Activated T-helper 2 cell treated with anti-CD3 and anti-CD28 coated beads, Interferon-gamma antibody, Interleukin-2, Interleukin-4, amounts not matched to agents 10 μg/mL and 5 μg/mL and 100 μg/mL, durations not matched to agents 14 hours and 24 hours and 36 hours (primary cell): ENCODE measurements at places on chromosomes 3 and 15.

DNA sequence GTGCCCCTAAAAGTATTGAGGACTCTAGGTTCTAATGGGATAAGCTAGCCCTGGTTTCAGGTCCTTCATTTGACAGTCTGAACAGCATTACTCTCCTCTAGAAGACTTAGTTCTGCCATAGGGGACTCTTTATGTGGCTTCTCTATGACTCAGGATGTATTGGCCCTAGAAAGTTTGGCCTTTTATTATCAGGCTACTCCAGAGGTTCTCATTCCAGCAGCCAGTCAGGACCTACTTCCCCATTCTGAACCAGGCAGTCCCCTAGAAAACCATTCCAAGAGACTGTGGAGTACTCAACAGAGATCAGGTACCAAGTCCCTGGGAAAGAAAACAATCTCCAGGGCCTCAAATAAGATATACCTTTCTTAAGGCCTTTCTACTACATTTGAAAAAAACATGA is 157.9 kb upstream of the TSPAN3 start:
- no peaks in the 10 kb centered on the region for H3K36me3 ChIP-seq
- H3K4me1 ChIP-seq = peaks cover 24% of the 10 kb centered on the region
- H3K27ac ChIP-seq = no peak overlapping the region
- H3K4me3 ChIP-seq = no peak overlapping the region
- no peaks in the 10 kb centered on the region for H3K27me3 ChIP-seq
- no peak for DNase-seq

DNA sequence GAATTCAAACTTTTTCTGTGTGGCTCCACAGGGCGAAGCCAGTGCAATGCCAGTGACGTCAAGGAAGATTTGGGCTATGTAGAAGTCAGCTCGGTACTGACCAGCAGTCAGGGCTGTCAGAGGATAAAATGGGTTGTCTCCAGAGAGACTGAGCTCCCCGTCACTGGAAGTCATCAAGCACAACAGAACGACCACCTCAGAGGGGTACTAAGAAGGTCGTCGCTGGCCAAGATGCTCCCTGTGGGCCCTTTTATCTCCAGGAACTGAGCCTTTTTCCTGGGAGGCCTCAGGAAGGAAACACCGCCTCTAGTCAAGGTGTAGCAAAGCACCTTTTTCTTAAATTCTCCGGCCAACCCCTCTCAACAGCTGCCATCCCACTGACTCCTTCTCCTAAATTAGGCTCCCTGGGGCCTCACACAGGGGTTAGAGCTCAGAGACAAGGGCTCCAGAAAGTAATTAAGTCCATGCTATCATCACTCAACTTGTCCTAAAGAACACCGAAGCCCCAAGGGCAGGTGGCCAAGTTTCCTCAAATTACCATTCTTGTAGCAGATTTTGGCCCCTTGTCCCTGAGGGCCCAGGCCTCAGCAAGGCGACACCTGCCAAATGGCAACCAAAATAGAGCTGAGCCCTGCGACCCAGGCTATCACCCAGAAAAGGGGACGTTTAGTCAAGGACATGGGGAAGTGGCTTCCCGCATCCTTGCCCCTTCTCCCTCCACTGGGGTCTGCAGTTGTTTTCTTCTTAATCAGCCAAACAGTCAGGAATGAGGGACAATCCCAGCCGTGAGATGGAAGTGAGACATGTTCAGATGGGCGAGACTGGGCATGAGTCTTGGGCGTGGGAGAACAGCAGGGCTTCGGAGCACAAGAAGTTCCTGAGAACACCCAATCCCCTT is 48.0 kb downstream of the SSUH2 start:
- H3K27me3 ChIP-seq = no peaks in the 10 kb centered on the region
- H3K36me3 ChIP-seq = no peaks in the 10 kb centered on the region
- H3K4me3 ChIP-seq = no peak overlapping the region

GRCh38 chr3:31377045-31377642 is 155.6 kb upstream of the STT3B start:
- no peaks in the 10 kb centered on the region for H3K36me3 ChIP-seq
- no peak for DNase-seq
- no peak overlapping the region for H3K27ac ChIP-seq
- H3K4me3 ChIP-seq = no peak overlapping the region
- H3K27me3 ChIP-seq = peaks cover 5% of the 10 kb centered on the region
- H3K4me1 ChIP-seq = peaks cover 3% of the 10 kb centered on the region

DNA sequence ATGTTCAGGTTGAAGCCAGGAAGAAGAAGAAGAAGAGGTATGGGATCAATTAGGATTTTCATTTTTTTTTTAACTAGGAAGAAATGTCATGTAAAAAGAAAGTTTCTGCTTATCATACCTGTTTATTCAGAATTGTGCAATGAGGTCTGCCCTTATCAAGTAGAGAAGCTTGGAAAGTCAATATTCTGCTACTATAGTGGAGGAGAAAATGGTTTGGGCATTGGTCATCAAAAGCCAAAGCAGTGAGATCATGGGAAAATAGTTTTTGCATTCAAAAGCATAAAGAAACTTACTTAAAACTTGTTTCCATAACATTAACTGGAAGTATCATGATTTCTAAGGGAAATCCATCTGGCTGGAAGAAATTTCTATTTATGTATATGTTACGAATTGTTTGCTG is 1239.2 kb downstream of the NSUN3 start:
- DNase-seq = no peak
- no peaks in the 10 kb centered on the region for H3K4me1 ChIP-seq
- no peak overlapping the region for H3K27ac ChIP-seq
- no peaks in the 10 kb centered on the region for H3K27me3 ChIP-seq
- H3K4me3 ChIP-seq = no peak overlapping the region

DNA sequence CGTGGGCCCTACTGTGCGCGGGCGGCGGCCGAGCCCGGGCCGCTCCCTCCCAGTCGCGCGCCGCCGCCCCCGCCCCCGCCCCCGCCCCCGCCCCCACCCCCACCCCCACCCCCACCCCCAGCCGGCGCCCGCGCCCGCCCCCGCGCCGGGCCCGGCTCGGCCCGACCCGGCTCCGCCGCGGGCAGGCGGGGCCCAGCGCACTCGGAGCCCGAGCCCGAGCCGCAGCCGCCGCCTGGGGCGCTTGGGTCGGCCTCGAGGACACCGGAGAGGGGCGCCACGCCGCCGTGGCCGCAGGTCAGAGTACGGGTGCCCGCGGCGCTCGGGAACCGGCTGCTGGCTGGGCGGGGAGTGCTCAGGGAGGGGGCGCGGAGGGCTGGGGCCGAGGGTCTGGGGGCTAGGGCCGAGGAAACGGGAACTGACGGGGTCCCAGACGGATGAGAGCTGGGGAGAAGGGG is 1.1 kb upstream of the PPARG start:
- peaks cover 33% of the 10 kb centered on the region for H3K27me3 ChIP-seq
- no peak for DNase-seq
- no peaks in the 10 kb centered on the region for H3K36me3 ChIP-seq

DNA sequence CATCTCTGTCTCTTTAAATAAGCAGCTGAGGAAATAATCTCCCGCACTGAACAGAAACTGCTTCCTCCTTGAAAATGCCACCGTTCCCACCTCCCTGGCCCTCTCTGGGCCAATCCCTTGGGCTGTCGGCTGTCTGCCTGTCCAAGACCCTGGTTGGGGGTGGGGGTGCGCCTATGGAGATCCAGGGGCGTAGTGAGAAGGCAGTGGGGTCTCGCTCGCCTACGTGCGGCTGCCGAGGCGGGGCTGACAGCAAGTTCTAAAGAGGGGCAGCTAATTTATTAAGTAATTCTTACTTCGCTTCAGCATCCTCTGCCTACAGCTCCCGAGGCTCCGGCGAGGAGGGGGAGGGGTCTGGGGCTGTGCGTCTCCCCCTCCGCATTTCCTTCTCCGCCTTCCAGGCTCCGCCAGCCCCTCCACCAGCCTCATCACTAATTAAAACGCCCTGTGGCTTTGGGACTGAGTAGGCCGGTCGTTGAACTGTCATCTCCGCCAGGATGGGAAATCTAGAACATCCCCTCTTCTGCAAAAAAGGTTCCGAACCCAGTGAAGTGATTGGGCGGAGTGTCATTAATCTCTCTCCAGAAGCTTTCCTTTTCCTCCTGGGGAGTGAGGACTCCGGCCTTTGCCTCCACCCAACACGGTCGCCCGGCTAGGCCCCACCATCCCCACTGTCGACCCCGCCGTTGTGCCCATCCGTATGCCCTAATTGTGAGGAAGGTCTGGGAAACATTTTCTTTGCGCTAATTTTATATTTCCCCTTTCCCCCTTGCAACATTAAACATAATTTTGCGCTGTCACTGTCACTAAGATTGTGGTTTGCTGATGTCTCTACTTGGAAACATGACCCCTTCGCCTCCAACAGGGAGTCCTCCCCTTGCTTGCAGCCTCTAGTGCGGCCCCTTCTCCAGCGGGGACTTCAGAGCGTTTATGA is 16.9 kb downstream of the NR2F2 start:
- no peak for DNase-seq
- H3K27me3 ChIP-seq = peaks cover 94% of the 10 kb centered on the region
- no peaks in the 10 kb centered on the region for H3K36me3 ChIP-seq
- no peak overlapping the region for H3K27ac ChIP-seq

DNA sequence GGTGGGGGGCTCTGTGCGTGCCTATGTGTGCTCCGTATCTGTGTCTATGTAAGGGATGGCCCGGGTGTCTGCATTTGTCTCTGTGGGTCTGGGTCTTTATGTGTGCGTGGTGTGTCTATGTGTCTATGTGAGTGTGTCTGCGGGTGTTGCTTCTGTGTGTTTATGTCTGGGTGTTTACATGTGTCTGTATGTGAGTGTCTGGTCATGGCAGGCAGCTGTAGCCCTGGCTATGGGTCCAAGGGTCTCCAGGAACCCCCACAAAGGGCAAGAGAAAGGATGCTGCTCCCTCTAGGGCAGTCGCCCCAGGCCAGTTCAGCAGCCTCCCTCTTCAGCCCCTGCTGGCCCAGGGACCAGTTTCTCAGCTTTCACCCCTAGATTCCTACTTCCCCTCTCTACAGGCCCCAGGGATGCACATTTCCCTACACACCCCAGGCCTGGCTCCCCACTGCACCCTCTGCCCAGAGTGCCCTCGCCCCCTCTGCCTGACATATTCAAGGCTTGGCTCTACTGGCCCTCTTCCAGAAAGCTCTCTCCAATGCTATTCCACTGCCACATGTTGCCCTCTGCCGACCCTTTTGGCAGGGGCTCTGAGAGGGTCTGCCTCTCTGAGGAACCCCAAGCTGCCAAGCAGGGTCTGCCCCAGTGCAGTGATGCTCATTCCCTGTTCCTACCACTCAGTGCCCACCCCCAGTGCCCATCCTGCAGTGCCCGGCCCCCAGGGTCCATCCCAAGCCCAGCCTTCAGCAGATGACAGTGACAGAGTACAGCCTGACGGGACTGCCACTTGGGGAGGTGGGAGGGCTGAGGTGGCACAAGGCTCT is 1.0 kb upstream of the MYL3 start:
- H3K27me3 ChIP-seq = no peaks in the 10 kb centered on the region
- DNase-seq = no peak
- no peaks in the 10 kb centered on the region for H3K36me3 ChIP-seq
- no peaks in the 10 kb centered on the region for H3K4me1 ChIP-seq
- H3K27ac ChIP-seq = no peak overlapping the region

GRCh38 chr15:100849855-100850218 is 29.8 kb upstream of the ALDH1A3 start:
- peaks cover 26% of the 10 kb centered on the region for H3K27me3 ChIP-seq
- no peak overlapping the region for H3K27ac ChIP-seq
- no peak for DNase-seq
- peaks cover 10% of the 10 kb centered on the region for H3K4me1 ChIP-seq
- H3K36me3 ChIP-seq = no peaks in the 10 kb centered on the region
- peak overlapping the region; percentile 75 for H3K4me3 ChIP-seq
